ENCODE measurements at places on chromosomes 5 and 9.

DNA sequence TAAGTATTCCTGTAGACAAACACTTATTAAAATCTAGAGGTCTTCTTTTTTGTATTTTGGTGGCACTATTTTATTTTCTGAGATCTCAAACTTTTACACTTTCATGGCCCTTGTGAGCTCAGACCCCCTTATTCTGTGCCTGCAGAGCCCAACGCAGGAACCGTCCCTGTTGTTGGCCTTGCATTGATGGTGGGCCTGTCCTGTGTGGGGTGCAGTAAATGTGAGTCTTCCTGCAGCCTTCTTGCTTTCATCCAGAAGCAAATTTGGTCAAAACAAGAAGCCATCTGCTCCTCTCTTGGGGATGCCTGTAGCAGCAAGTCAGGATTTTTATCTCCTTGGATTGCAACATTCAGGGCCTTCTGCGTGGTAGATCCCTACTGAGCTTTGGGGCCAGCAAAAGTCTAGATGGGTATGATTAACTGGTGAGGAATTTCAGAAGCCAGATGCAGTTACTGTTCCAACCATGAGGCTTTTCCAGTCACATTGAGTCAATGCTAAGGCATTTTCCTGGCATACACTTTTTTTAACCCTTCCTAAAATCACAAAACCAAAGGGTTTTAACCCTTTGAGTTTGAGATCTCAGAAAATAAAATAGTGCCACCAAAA lies 31.7 kb downstream of the BASP1 start:
- no peak for DNase-seq

DNA sequence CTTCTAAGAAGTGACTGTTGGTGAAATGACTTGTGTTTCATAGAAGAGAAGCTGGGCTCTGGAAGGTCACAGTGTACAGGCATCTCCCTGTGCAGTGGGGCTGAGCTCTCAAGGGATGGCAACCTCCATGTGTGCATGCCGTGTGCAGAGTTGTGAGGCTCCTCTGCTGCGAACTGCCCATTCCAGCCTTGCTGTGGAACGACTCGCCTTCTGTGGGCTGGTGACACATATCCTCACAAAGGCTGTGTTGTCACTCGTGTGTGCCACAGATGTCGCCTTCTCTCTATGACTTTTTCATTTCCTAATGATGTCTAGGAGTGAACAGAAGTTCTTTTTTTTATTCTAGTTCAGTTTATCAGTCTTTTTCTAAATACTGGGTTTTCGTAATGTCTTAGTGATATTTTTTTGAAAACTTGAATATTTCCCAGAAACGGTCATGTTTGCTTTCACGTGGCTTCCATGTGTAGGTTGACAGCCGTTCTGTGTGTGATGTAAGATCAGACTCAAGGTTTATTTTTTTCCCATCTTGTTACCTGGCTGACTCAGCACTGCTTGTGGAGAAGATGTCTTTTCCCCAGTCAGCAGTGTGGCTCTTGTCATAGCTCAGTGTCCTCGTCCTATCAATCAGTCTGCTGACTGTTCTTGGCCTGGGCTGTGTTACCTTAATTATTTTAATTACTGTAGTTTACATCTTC lies 57.3 kb upstream of the CACNA1B start:
- no peak for DNase-seq

DNA sequence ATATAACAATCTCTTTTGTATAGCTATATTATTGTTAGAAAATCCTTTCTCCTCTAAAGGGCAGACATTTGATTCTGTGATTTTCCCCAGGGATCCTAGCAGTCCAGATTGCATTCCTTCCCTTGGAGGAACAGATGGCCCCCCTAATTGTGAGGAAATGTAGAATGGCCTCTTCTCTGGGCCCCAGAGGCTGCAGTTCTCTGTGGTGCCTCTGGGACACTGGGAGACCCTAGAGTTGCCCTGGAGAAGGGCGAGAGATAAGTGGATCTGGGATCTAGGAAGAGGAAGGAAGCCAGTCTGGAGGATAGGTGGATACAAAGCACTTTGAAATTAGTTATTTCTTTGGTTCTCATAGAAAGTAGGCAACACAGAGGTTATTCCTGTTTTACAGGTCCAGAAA lies 1.9 kb upstream of the HINT2 start:
- DNase-seq, result no peak

- no peak for DNase-seq
These were observed 37.3 kb downstream of the FSD1L start for GRCh38 chr9:105485131-105485530.

DNA sequence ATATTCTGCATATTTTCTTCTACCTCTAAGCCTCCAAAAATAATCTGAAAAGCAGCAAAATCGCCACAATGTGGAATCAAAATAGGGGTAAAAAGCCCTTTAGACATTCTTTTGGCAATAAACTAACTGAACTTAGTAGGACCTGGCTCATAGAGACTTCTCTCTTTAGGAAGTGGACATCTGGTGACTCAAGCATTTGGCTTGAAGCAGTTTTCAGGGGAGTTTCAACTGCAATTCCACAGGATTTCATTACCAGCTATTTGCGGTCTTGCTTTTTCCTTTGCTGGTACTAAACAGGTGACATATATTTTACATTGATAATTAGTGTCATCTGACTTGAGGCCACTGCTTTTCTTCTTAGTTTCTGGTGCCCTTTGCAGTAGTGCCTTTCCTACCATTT lies 173.2 kb upstream of the FBN2 start:
- DNase-seq, result no peak

DNA sequence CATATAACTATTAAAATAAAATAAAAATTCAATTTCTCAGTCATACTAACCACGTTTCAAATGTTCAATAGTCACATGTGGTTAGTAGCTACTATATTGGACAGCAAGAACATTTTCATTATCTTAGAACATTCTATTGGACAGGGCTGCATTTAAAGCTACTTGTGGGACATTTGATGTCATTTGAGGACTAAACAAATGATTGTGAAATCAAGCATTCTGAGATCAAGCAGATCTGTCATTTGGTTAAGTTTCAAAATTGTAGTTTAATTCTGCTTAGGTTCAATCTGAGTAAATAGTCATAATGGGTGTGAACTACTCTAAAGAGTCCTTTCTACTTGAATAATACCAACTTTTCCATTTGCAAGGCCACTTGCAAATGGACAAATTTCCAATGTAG lies 226.9 kb upstream of the C9orf72 start:
- no peak for DNase-seq

GRCh38 chr9:135878528-135879236 lies 28.7 kb downstream of the CAMSAP1 start:
- no peak for DNase-seq

GRCh38 chr9:125532812-125533594 lies 174.0 kb downstream of the MAPKAP1 start:
- no peak for DNase-seq

GRCh38 chr5:147375151-147375550 lies 134.7 kb downstream of the DPYSL3 start:
- no peak for DNase-seq

DNA sequence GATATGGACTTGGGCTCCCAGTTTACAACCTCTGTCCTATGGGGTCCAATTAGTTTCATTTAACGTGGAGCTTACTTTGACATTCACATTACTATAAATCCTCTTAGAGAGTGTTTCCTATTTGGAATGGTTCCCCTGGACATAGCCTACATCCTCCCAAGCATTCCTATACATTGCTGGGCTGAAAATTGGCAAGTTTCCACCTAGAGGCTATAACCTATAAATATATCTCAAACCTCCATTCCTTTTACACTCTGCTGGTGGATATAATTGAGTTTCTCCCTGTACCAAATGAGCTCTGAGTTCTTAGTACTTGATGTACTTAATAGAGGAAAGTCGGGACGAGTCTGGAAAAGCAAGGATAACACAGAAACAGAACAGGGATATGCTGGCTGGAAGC lies 172.8 kb downstream of the ASTN2 start:
- DNase-seq, result no peak

DNA sequence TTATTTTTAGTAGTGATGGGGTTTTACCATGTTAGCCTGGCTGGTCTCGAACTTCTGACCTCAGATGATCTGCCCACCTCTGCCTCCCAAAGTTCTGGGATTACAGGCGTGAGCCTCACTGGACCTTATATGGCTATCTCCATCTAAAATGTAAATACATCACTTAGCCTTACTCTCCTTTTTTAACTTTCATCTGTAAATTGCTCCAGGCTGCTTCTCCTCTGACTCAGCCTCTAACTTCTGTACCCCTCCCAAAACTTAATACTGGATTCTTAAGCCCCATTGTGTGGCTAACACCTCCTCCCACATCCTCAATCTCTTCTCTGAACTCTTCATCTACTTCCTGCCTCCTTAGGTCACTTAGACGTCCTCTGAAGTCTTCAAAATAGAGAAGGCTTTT lies 4.0 kb downstream of the SNX30 start:
- DNase-seq, result no peak

DNA sequence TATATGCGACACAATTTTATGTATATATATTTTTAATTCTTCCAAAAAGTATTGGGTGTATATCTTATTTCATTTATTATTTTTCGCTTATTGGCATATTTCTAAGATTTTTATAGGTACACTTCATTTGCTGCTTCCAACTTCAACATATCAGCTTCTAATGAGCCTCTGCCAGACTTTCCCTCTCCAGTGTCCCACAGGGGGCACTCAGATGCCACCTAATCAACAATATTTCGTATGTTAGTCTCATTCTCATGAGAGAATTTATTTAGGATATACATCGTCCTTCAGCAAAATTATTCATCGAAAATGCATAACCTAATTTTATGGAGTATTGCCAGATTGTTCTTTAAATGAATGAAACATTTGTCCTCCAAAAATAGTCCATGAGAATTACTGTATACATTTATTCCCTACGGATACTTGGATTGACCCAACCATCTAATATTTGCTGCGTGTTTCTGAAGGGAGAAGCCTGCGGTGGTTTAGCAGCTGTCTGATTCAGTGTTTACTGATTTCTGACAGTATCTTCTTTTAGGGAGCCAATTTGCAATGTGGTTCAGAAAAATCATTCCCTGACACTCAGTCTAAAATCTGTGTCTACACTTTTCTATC lies 100.6 kb upstream of the SELENOP start:
- DNase-seq, result no peak

DNA sequence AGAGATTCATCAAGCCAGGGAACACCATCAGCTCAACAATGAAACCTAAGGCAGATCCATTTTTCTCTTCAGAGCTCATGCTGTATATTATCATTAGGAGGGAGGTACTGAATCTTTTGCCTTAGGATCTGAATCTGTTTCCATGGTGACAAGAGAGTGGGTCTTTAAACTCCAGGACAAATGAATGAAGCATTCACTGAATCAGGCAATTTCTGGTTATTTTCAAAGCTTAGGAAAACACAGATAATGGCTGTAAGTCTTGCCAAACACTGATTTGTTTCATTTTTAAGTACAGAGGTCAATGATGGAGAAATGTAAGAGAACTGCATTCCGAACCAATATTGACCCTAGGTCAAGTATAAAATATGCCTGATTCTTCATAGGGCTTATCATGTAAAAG lies 84.9 kb downstream of the GNA14 start:
- no peak for DNase-seq

DNA sequence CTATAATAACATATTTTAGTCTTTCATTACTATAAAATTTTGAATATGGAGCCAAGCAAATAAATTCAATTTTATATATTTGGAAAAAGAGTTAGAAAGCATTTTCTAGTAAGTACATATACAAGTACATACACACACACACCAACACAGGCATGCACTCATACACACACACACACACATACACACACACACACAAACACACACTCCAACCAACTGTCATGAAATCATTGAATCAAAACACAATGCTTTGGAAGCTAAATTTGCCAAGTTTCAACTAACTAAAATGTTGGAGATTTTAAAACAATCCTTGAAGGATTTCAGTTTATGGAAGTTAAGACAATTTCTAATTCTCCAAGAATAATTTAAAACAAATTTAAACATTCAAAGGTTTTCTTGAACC lies 283.2 kb downstream of the TAF11L14 start:
- DNase-seq, result no peak

DNA sequence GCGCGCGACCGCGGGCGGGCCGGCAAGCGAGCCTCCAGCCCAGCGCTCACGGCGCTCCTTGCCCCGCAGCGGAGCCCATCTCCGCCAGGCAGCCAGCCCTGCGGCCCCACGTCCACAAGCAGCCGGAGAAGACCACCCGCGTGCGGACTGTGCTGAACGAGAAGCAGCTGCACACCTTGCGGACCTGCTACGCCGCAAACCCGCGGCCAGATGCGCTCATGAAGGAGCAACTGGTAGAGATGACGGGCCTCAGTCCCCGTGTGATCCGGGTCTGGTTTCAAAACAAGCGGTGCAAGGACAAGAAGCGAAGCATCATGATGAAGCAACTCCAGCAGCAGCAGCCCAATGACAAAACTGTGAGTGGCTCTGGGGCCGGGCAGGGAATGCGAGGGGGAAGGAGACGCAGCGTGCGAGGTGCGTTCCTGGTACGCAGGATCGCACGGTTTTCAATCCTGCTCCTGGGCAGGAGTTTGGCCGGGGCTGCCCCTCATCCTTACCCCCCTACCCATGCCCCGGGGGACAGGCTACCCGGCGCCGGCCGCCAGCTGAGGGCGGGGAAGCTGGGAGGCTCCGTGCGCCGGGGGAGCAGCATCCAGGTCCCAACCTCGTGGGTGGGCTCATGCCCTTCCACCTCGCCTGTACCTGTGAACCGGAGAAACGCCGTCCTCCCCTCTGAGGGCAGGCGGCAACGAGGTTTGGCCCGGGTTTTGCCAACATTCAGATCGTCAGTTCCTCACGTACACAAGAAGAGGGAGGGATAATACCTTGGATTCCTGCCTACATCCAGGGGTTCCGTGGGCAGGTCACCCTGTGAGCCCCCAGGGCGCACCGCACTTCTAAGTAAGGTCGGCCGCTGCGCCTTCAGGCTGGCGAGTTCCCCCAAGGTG lies 6.6 kb downstream of the ISL1 start:
- DNase-seq, result no peak

DNA sequence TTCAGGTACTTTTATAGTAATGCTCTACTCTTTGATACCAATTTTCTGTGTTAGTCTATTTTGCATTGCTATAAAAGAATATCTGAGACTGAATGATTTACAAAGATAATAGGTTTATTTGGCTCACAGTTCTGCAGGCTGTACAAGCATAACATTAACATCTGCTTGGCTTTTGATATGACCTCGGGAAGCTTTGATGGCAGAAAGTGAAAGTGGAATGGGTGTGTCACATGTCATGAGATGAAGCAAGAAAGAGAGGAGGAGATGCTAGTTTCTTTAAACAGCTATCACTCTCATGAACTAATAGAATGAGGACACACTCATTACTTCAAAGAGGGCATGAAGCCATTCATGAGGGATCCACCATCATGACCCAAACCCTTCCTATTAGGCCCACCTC lies 270.9 kb upstream of the IL12B start:
- DNase-seq, result no peak

- DNase-seq, result no peak
These were observed 193.3 kb downstream of the PALM2AKAP2 start for GRCh38 chr9:109973336-109973735.
